BJ (cell line): ENCODE measurements at places on chromosomes 2 and 18. TPM values are rescaled to one million over a fixed set of nuclear protein-coding genes. Genes with fewer than 3 reads are reported as not detected.

Gene C2orf92
- polyA plus RNA-seq = 2.6 and 2.7 TPM in 2 replicates

Gene GALR1
- not detected in 2 replicates for polyA plus RNA-seq

Gene IRS1
- polyA plus RNA-seq = 12.4 and 13.0 TPM in 2 replicates

Gene GPC1
- polyA plus RNA-seq = 62.9 and 126 TPM in 2 replicates

Gene BMP10
- not detected in 2 replicates for polyA plus RNA-seq

- no peak for DNase-seq
These were observed 1.9 kb downstream of the HS6ST1 start for GRCh38 chr2:128316777-128317180.

DNA sequence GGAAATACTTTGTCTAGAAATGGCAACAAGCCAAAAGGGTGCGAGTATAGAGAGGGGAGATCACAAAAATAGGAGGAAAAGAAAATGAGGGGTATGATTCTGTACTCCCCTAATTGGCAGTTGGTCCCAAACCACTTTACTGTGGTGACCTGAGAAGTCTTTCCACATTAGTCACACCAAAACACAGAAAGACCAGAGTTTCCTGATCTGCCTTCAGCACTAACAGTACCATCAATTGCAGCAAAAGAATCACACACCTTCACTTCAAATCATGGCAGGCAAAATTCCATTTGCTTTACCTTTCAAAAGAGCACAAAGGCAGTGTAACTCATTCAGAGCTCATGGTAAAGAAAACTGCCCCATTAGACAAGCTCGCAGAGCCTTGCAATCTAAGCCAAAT is 86.8 kb downstream of the ALK start:
- no peak for DNase-seq

DNA sequence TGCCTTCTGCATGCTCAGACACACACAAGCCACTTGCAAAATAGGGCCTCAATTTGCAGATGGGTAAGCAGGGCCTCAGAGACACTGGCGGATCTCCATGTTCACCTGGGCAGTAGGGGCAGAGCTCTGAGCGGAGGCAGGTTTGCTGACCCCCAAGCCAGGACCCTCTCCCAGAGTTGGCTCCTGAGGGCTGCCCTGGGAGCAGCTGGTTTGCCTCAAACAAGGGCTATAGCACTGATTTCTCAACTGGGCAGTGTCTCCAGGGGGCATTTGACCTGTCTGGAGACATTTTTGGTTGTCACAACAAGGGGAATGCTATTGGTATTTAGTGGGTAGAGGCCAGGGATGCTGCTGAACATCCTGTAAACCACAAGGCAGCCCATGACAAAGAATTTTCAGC is 11.6 kb downstream of the GLI2 start:
- DNase-seq = no peak

GRCh38 chr18:12013186-12013916 is 32.0 kb downstream of the IMPA2 start:
- DNase-seq = no peak

- no peak for DNase-seq
These were observed 138.4 kb downstream of the ZNF516 start for GRCh38 chr18:76356666-76357065.

GRCh38 chr2:68482296-68482820 is 15.0 kb downstream of the APLF start:
- no peak for DNase-seq

- no peak for DNase-seq
These were observed 46.4 kb upstream of the STON1 start for GRCh38 chr2:48483506-48483905.

DNA sequence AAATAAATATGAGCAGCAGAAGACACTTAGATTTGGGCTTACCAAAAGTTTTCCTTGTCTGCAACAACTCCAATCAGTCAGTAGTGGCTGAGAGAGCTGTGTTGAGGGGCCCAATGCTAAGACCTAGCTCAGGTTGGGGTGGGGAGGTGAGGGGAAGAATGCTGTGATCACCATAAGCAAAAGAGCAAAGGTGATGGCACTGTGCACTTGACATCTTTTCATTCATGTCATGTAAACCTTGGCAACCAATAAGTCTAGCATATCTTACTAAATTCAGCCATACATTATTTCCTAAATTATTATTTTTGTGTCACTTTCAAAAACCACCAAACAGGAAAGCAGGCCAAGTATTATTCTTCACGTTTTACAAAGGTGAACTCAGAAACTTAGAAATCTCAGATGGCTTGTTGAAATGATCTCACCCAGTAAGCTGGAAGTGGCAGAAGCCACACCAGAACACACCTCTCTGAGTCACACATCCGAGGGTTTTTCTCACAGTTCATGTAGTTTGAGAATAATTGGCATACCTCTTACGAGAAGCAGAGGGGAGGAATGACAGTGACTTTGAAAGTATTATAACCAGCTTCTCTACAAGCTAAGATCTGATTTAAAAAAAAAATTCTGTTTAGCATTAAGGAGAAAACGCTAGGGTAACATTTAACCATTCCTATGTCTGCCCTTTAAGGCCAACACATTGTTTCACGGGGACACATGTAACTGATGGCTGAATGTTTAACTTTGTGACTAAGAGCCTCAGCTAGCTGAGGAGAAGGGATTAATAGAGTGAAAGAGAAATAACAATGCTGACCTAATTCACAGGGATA is 43.3 kb upstream of the SETBP1 start:
- peak; percentile 23 for DNase-seq

DNA sequence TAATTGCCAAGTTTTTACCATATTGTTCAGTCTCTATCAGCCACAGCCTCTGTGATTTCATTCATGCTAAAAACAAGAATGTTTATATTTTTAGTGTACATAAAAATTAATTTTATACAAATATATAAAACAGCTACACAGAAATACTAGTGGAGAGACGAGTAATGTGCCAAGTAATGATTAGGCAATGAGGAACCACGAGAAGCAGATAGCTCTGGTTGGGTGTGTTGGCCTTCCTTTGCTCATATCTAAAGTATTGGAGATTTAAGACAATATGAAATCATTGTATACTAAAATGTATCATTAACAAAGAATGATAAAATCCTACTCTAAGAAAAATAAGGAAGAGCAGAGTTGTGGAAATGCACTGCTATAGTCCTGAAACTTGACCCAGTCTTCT is 326.7 kb downstream of the AGAP1 start:
- DNase-seq = no peak

- DNase-seq = no peak
These were observed 19.8 kb downstream of the BIN1 start for GRCh38 chr2:127086990-127087790.

DNA sequence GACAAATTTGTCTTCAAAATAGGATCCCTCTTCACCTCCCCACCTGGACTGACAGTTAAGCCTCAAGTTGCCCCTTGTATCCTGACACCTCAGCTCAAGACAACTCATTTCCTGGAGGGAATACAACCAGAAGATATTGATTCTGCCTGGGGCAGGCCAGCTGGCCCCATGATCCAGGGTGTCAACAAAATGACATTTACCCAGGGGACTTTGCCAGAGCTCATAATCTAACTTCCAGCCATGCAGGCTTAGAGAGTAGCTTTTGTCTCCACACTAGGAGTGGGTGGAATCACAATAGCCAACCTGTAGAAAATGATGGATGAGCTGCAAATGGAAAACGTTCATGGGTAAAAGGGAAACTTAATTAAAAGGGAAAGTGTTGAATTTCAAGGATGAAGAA is 220.1 kb upstream of the DPP10 start:
- DNase-seq = no peak

DNA sequence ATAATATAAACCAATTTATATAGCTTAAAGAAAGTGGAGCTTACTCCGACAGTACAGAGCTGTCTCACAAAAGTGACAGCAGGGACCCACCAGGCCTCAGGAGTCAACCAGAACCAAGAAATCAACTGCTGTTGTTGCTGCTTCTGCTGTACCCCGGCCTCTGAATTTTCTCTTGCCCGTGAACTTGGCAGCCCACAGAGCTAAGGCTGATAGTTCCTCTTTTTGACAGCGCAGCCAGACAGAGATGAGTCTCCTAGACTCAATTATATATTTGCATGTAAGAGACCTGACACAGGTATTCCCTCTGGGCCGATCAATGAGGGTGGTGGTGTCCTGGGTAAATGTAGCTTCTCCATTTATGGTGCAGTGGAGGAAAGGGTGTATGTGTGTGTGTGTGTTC is 109.4 kb downstream of the KCTD1 start:
- DNase-seq = no peak

DNA sequence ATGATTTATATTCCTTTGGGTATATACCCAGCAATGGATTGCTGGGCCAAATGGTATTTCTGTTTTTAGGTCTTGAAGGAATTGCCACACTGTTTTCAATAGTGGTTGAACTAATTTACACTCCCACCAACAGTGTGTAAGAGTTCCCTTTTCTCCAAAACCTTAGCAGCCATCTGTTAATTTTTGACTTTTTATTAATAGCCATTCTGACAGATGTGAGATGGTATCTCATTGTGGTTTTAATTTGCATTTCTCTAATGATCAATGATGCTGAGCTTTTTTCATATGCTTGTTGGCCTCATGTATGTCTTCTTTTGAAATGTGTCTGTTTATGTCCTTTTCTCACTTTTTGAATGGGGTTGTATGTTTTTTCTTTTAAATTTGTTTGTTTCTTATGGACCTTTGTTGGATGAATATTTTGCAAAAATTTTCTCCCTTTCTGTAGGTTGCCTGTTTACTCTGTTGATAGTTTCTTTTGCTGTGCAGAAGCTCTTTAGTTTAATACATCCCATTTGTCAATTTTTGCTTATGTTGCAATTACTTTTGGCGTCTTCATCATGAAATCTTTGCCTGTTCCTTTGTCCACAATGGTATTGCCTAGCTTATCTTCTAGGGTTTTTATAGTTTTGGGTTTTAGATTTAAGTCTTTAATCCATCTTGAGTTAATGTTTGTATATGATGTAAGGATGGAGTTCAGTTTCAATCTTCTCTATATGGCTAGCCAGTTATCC is 119.7 kb upstream of the XIRP2 start:
- DNase-seq = no peak

- peak; percentile 48 for DNase-seq
These were observed 31.2 kb upstream of the C1GALT1C1L start for GRCh38 chr2:43707255-43708015.

DNA sequence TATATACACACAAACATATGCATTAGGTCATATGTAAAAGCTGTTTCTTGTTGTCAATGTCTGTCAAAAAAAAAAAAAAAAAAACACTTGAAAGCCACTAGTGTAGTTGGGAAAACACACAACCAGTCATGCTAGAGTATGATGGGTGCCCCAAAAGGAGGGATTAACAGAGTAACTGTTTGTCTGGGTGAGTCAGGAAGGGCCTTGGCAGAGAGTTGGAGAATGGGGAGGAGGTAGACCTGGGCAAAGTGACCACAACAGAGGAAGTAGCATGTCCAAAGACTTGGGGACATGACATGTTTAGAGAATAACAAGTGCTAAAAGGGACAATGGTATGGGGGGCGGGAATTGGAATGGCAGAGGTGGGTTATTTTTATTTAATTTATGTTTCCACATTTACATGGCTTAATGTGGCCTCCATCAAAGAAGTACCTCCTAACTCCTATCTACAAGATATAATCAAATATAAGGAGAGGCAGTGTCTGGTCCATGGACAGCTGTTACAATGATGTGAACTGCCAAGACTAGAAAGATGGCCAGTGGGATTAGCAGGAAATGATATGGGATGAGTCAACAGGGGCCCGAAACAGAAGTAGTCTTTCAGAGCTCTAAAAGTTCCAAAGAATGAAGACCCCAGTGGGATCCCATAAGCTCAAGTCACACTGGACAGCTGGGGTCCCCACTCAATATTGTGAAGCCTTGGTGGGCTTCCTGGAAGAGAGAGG is 99.9 kb upstream of the ZFP36L2 start:
- DNase-seq = no peak

DNA sequence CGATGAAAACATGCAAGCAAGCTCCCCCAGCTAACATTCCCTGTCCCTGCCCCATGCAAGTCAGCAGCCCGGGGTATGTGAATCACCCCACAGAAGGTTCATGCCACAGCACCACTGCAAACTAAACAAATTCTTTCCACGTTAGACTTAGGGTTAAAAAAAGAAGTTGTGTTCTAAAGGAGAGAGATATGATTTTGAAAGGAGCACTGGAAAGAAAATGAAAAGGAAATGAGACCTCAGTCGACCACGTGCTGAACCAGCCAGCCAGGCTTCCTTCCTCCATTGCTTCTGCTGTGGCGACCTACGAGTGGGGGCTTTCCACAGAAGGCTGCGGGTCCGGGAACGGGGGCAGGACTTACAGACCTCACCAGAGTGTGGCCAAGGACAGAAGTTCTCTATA is 52.0 kb downstream of the ARL4C start:
- DNase-seq = peak; percentile 85

DNA sequence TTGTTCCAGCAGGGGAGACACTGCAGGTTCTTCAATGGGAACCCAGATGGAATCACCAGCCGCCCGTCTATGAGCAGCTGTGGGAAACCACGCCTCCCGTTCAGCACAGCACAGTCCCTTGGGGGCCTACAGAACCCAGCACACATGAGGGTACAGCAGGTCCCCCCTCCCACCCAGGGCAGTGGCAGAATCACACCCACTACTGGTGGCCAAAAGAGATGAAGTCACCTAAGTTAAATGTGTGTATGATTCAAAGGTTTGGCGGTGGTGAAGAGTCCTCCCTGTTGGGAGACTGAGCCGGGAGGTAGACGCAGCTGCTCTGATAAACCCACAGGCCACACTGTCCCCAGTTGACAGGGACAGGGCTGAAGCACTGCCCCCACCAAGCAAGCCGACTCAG is 44.3 kb downstream of the L3MBTL4 start:
- no peak for DNase-seq
